ENCODE measurements at places on chromosomes 2 and 18.

GRCh38 chr18:55224086-55224625, 264.9 kb upstream of the CCDC68 start:
- DNase-seq, result no peak

DNA sequence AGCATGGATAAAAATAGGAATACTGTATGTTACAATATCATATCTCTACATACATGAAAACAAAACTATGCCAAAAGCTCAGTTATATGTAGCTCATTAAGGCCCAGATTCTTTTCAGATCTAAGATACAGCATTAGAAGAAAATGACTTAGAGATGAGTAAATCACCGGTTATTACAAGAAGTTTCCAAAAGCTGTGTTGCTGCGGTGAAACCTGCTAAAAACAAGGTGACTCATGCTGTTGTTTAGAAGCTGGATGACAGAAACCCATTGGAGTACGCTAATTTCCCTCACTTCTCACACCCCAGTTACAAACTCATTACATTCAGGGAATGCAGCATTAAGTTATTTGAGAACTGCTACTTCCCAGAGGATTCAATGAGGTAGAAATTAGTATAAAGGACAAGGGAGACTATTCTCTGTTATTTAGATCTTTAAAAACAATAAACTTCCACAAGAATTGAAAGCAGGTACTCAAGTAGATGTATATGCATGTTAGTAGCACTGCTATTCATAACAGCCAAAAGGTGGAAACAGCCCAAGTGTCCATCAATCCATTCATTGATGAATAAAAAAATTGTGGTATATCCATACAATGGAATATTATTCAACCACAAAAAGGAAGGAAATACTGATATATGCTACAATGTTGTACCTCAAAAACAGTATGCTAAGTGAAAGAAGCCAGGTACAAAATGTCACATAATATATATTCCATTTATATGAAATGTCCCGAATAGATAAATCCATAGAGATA, 32.6 kb downstream of the RBKS start:
- no peak for DNase-seq

GRCh38 chr2:236688563-236689392, 119.2 kb downstream of the ACKR3 start:
- no peak for DNase-seq

DNA sequence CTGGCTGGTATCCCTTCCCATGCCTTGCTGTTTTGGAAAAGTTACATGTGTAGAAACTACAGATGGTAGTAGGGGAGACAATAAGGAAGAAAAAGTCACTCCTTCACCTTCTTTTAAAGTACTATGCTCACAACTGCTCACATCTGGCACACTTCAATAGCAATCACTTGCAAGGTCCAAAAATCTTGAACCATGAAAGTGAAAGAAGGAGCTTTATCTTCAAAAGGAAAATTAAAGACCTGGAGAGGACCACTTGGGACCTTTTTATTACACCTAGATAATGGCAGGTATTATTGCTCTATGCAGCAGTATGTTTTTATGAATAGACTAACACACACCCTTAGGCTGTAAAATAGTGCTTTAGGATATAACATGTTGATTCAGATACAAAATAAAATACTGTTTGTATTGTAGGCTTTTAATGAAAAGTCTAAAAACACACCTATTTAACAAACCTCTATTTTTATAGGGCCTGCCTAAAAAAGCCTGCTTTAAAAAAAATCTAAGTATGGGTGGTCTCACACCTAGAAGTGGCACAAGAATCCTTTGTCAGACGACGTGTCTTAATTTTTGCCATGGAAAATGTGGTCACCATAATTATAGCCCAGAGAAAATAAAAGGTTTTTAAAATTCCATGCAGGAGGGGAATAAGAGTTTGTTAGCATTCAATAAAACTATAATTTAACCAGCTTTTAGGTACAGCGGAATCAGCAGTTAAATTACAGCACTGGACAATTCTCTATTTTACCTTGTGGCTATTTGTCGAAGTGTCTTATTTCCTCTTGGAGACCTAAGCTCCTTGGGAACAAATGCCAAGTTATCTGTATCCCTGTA, 124.0 kb downstream of the BCL2 start:
- DNase-seq, result no peak

DNA sequence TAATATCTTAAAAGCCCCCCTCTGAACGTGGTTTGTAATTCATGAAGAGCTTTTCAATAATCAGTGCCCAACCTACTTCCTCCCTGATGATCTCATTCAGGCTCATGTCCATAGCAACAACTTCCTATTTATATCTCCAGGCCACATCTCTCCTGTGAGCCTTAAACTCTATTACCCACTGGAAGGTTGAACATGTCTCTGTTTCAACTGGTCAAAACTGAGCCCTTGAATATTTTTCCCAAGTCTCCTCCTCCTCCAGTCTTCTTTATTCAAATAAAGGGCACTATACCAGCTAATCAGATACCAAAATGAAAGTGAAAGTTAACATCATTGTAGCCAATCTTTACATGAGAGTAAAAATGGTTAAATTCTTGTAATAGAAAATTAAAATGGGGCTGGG, 63.7 kb upstream of the ITGA4 start:
- peak; percentile 76 for DNase-seq

DNA sequence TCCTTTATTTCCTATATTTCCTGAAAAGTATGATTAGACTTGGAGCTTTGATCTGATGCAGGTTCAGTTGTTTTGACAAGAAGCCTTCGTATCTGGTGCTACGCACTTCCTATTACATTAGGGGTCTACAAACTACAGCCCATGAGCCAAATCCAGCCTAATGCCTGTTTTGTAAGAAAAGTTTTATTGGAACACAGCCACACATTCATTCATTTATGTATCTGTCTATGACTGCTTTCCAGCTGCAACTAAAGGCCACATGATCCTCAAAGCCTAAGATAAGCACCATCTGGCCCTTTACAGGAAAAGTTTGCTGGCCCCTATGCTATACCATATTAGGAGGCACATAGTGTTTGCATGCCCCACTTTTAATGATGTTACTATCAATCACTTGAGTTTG, 26.0 kb downstream of the EIF2AK3 start:
- DNase-seq, result no peak

GRCh38 chr2:3222636-3223035, 155.0 kb downstream of the EIPR1 start:
- DNase-seq, result no peak

- DNase-seq, result no peak
Observed at GRCh38 chr2:217563565-217563964, 439.2 kb downstream of the TNS1 start.

- peak; percentile 37 for DNase-seq
Observed at GRCh38 chr2:152336854-152337510, 2.0 kb downstream of the FMNL2 start.

DNA sequence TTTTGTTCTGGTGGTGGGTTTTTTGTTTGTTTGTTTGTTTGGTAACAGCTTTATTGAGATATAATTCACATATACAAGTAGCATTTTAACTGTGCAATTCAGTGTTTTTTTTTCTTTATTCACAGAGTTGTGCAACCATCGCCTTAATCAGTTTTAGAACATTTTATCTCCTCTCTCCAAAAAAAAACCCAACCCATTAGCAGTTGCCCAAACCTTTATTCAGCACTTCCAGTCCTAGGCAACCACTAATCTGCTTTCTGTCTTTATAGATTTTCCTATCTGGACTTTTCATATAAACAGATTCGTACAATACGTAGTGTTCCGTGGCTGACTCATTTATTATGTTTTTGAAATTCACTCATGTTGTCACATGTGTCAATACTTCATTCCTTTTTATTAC, 38.7 kb downstream of the CCDC138 start:
- no peak for DNase-seq

- no peak for DNase-seq
Observed at GRCh38 chr2:191038741-191039140, 24.8 kb upstream of the STAT1 start.

DNA sequence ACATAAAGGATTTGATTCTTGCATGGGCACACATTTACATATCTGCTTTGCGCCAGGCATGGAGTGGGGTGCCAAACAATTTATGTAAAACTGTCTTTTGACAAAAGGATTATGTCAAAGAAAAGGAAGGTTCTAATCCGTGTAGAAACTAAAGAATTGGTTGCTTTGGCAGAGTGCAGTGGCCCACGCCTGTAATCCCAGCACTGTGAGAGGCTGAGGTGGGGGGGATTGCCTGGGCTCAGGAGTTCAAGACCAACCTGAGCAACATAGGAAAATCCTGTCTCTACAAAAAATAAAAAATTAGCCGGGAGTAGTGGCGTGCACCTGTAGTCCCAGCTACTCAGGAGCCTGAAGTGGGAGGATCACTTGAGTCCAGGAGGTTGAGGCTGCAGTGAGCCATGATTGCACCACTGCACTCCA, 1.1 kb upstream of the MTERF4 start:
- DNase-seq, result no peak

DNA sequence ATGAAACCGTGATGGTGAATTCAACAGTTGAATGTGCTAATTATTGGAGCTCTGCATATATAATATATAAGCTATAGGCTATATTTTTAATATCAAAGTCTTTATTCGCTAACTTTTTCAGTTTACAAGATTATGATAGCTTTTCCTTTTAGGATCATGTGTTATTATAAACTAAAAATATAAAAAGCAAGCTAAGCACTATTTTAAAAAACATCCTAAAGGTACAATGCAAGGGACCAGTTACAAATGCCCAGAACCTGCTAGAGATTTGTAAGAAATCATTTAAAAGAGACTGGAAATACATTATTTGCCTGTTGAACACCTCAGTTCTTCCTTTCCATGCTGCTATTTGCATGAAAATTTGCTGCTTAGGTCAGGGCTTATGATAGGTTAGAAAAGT, 43.4 kb upstream of the EHBP1 start:
- no peak for DNase-seq

GRCh38 chr18:24935896-24936295, 416.1 kb downstream of the ZNF521 start:
- DNase-seq, result no peak

DNA sequence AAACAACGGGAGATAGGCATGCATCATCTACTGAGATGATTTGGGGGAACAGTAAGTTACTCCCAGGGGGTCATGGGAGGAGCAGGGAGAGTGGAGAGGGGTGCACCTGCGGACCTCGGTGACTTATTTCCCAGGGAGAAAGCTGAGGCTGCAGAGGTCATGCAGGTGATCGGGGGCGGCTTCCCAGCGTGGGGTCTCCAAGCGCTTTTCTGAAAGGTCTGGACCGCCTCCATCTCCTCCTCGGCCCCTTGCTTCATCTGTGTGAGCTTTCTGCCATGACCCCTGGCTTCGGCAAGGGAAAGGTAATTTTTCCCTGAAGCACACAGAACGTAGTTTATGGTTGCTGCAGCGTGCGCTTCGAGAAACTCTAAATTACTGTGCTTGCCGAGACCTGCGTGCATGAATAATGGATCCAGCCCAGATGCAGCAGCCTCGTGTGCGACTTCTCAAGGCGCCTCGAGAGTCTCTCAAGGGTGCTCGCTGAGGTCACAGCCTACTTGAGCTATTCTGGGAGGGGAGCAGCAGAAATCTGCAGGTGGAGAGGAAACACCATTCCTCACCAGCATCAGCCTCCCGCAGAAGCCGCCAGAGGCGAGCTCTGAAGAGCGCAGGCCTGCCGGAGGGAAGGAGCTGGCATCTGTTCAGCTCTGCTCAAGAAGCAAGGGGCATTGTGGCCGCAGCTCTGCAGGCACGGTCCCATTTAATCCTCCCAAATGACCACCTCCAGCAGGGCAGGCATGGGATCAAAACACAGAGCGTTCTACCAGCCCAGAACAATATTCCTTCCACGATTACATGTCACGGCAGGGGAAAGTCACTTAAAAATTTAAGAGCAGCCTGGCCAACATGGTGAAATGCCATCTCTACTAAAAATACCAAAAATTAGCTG, 308.4 kb upstream of the MYT1L start:
- DNase-seq, result no peak

DNA sequence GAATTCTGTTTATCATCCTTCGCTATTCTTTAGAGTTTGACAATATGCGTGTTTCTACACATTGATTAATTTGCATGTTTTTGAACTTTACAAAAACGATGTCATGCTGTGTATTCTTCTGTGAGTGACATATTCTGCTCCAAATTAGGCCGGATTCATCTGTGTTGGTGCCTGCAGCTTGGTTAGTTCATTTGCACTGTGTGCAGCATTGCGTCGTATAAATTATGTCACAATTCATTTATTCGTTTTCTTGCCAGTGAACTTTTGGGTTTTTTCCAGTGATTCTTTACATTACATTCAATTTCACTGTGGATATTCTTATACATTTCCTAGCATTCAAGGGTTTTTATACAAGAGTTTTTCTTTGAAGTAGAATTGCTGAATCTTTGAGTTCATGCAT, 118.3 kb downstream of the KCNF1 start:
- no peak for DNase-seq

- no peak for DNase-seq
Observed at GRCh38 chr2:168396131-168396530, 59.9 kb upstream of the CERS6 start.
